GM20000 (cell line): ENCODE measurements at places on chromosomes 1 and 21.
A peak's percentile ranks its signal among the peaks of the same experiment; 100 is the strongest.

DNA sequence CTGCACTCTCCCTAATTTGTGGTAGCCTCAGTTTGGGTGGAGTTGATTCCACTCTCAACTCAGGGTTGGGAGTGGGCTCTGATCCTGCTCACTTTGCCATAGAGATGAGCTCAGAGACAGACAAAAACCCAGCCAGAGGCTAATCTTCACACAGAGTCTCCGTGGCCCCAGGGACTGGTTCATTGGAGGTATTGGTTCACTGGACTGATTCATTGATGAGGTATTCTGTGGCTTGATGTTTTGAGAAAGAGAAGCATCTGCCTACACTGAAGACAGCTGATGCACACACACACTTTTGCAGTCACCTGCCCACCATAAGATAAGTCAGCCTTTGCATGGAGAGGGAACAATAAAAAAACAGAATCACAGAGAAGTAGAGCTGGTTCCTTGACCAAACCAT lies 183.8 kb downstream of the AJAP1 start:
- no peak for DNase-seq

DNA sequence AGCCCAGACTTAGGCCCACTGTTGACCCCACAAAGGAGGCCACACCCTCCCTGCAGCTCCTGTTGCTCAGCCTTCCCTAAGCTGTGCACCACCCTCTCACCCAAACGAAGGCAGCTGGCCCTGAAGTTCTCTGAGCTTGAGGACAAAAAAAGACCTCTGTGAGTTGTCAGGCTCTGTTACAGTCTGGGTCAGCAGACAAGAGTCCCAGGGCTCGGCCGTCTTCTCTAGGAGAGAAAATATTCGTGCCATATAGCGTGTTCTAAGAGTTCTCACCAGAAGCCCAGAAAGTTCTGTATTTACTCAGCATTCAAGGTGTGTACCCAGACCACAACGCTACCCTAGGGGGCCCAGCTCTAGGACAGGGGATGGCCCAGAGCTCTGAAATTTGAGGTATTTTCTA lies 25.5 kb upstream of the LYST start:
- peak; percentile 32 for DNase-seq

GRCh38 chr1:228862542-228863505 lies 127.5 kb downstream of the RHOU start:
- no peak for DNase-seq

DNA sequence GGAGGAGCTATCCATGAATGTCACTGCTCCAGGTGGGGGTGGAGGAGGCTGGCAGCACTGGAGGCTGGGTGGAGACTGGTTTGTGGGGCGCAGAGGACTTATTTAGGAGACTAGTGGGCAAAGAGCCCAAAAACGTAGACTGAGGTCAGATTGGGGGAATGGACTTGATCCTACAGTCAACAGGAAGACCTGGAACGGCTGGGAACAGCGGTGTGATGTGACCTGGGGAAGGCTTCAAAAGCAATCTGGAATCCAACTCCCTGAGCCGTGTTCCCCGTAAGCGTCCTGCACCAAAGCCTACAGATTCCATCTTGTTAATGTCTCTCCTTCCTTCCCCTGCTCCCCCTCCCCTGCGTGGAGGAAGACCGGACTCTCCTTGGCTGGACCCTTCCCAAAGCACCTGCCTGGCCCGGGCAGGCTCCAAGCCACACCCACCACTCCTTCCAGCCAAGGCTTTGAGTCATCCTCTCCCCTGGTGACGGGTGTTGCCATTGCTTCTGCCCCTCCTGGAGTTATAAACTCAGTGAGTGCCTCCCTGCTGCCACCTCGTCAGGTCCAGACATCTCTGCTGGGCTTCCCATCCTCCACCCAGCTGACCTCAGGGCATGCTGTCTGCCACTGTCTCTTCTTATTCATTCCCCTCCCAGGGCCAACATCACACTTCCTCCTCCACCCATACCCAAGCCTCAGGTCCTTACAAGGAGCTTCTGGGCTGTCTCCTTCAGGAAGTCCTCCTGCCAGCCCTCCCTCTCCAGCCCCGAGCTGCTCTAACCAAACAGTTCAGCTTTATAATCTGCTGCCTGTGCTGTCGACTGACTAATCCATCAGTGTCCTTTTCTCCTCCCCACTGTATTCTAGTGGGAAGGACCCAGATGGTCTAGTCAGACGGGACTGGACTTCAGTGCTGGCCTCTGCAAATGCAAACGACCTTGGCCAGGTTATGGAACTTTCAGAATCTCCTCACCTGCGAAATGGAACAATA lies 1.6 kb upstream of the CLSTN1 start:
- DNase-seq, result no peak
